Mesangial cell (primary cell): ENCODE measurements at places on chromosomes 7 and 10. TPM values are rescaled to one million over a fixed set of nuclear protein-coding genes. Genes with fewer than 3 reads are reported as not detected.

Gene CCDC172
- total RNA-seq, result not detected in 2 replicates

Gene TSPAN33
- total RNA-seq, result 10.1 and 40.3 TPM in 2 replicates

Gene MCM10
- 0.76 and 13.9 TPM in 2 replicates for total RNA-seq

Gene CADPS2
- 6.4 and 7.4 TPM in 2 replicates for total RNA-seq

Gene MNX1
- total RNA-seq, result 0.33 and 0.63 TPM in 2 replicates

Gene PNLIP
- not detected in 2 replicates for total RNA-seq

Gene ERVW-1
- total RNA-seq, result not detected in 2 replicates

Gene ACTL6B
- not detected in 2 replicates for total RNA-seq

Gene LRRC61
- 21.7 and 40.2 TPM in 2 replicates for total RNA-seq

Gene LDB3
- total RNA-seq, result under 0.01 and 0.13 TPM in 2 replicates

Gene CACNA2D1
- total RNA-seq, result 3.9 and 8.8 TPM in 2 replicates

Gene SPAM1
- total RNA-seq, result not detected in 2 replicates

Gene AFAP1L2
- 14.5 and 15.5 TPM in 2 replicates for total RNA-seq

Gene ZCWPW1
- 0.25 and 0.81 TPM in 2 replicates for total RNA-seq
